ENCODE measurements at places on chromosomes 6 and 20.

DNA sequence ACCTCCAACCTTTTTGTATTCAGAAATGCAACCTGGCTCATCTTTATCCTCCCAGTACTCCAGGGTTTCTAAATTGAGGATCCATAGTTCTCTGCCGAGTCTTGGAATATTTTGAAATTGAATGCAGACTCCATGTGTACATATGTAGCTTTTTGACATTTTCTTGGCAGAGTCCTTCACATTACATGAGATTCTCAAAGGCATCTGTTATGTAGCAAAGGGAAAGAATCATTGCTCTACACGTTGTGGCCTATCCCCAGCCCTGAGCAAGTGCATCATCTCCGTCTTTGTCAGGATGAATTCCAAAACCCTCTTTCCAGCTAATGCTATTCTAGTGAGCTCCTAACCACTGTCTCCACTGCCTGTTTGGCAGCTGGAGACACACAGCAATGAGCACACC is 742.9 kb downstream of the DHX35 start:
- no peak for DNase-seq

- no peak for DNase-seq
Measured at GRCh38 chr6:163655217-163656121, 241.0 kb downstream of the QKI start.

DNA sequence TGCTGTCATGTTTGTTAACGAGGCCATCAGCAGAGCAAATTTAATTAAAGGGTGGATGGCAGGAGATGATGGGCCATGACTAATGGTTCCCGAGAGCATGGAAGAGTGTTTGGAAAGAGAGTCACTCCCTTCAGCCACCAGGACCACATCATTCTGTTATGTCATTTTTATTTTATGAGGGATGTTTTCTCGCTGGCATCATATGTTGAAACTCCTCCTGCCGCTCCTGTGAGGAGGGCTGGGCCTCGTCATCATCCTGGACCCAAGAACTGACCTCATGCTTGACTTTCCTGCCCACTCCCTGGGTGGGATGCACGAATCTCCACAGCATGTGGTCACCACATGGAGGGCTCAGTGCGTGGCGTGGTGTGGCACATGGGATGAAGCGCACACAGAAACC is 86.4 kb upstream of the FRMD1 start:
- DNase-seq, result no peak

GRCh38 chr6:132330759-132331158 is 70.5 kb downstream of the MOXD1 start:
- no peak for DNase-seq

- no peak for DNase-seq
Measured at GRCh38 chr6:150048099-150048498, 20.8 kb downstream of the ULBP3 start.

GRCh38 chr20:41095110-41095969 is 42.0 kb upstream of the PLCG1 start:
- peak; percentile 57 for DNase-seq

DNA sequence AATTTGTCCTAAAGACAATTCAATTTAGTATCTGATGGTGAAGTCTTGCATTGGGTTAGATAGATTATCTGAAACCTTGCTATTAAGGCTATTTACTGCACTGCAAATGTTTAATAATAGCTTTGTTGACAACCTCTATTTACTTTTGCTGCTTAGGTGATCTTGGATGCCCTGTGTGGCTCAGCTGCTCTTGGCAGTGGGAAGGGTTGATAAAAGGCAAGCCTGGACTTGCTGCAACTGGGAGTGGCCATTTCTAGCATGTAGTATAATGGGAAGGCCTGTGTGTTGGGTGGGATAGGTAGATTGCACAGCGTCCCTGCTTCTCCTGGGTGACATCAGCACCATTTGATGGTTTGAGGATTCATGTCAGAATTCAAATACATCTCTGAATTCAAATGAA is 49.1 kb downstream of the ARMC2 start:
- no peak for DNase-seq

DNA sequence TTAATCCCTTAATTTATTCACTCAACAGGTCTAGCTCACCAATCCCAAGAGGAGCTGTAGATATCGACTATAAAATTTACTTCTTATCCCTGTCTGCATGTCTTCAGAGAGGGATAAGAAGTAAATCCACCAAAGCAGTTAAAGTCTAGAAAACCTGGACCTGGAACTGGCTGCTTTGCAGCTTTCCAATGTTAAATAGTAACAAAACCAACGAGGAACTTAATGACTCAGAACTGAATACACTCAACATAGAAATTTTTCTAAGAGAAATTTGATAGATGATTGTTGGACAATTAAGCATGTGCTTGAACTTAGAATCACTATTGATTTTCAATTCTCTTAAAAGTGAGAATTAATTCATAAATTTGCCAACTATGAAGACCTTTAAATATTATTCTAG is 11.5 kb upstream of the TMEM244 start:
- no peak for DNase-seq

GRCh38 chr6:169626169-169626568 is 75.7 kb downstream of the WDR27 start:
- no peak for DNase-seq

GRCh38 chr6:162245830-162246420 is 481.6 kb downstream of the PRKN start:
- DNase-seq, result no peak

DNA sequence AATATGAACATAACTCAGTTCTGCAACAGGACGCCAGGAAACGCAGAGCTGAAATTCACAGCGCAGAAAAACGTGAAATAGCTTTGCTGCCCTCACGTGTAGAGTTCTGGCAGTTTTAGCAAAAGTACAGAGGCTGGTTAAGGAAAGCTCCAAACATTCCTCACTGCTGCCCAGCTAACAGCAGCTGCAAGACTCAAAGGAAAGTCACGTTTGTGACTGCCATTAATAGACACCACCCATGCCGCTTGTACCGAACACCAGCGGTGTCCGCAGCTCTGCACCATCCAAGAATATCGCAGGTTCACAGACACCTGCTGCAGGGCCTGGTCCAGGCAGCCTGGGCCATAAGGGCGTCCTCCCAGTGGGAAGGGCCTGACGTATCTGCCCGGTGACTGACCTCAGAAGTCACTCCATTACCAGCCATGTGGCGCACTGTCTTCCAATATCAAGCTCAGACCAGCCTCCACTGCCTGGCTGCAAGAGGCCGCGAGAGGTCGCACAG is 61.4 kb downstream of the WDR27 start:
- DNase-seq, result no peak

- DNase-seq, result no peak
Measured at GRCh38 chr6:39753725-39754045, 28.5 kb upstream of the KIF6 start.

DNA sequence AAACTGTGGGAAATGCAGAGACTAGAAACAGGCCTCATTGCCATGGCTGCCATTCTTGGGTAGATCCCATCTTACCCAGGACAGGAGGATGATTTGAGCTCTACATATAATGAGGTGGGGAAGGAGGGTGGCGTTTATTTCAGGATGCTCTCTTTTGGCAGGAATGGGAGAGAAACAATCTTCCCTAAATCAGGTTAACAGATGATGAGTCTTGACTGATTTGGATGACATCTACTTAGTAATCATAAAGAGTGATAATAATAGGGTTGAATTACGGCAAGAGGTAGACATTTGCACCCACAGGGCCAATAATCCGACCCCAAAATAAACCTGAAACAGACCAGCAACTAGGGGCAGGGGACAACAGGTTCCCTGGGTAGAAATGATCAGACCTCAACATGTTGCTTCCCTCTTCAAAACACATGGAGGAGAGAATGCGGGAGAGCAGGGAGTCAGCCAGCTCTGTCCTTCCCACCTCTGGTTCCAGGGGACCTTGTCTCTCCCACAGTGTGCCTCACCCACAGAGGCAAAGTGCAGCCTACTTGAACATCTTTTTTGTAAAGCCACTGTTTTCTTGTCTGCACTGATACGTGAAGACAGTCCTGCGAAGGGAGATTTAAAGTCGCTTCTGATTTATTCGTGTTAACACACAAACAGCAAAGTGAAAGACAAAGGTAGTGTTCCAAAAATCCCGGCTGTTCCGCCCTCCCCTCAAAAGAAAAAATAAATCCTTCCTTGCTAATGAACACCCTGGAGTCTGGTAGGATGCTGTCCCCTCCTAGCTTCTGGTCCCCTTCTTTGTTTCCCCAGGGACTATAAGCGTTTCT is 3.9 kb downstream of the FOXQ1 start:
- no peak for DNase-seq

- DNase-seq, result no peak
Measured at GRCh38 chr20:24158281-24158680, 169.7 kb upstream of the GGTLC1 start.

DNA sequence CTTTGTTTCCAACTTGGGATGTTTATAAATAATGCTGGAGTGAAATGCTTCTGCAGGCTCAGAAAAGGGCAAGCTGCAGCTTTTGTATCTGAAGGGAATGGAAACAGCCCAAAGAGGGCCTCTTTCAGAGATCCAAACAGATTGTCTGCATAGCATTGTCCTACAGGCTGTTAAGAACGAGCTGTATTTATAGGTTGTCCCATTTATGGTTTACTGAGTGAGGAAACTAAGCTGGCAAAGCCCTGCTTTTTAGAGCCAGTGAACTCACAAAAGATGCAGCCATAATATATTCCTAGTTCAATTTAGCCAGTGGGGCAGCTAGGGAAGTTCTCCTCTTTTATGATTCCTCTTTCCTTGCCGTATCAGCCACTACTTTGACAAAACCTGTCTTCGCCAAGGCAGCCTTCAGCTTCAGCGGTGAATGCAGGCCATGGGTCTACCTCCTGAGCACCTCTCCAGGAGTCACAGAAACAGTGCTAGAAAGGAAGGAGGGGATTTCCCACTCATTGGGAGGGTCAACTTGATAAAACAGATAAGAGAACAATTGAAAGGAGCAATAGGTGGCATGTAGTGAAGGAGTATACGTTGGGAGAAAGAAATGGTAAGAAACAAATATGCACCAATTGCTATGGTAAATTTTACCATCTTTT is 15.0 kb downstream of the KIAA0319 start:
- no peak for DNase-seq

GRCh38 chr6:50249493-50249892 is 199.8 kb upstream of the DEFB112 start:
- peak; percentile 10 for DNase-seq

DNA sequence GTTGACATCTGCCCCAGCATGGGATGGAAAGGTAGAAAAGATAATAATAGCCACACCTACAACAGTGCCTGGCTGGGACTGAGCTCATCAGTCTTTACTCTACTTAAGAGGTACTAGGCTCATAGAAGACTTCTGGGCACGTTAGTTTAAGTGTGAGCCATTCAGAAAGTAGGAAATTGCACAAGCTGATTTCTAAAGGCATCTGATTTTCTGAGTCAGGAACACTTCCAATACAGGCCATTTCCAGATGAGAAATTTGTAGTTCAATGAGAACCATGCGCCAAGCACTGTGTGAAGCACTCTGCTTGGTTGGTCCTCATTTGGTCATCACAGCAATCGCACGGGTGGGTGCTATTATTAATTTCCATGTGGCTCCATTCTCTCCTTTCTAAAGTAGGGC is 42.3 kb downstream of the MOCS1 start:
- no peak for DNase-seq

DNA sequence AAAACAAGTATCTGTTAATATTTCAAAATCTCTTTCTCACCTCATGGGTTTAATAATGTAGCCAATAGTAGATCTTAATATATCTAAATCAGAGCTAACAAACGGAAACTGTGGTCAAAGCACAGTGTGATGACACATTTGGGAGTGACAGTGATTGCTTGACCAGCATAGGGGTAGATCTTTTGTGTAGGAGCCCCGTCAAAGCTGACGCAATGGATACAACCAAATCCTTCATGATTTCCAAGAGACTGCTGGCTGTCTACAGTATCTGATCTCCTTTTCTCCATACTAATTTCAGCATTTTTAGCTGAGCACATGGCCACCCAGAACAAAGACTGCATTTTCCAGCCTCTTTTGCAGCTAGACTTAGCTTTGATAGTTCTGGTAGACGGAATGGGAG is 299.3 kb upstream of the ECI2 start:
- no peak for DNase-seq

DNA sequence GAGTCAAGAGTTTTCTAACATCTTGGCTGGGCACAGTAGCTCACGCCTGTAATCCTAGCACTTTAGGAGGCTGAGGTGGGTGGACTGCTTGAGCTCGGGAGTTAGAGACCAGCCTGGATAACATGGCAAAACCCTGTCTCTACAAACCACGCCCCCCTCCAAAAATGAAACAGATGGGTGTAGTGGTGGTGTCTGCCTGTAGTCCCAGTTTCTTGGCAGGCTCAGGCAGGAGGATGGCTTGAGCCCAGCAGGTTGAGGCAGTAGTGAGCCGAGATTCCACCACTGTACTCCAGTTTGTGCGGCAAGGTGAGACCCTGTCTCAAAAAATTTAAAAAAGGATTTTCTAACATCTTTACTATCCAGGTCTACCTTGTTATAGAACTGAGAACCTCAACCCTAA is 22.0 kb downstream of the FAM8A1 start:
- DNase-seq, result no peak

DNA sequence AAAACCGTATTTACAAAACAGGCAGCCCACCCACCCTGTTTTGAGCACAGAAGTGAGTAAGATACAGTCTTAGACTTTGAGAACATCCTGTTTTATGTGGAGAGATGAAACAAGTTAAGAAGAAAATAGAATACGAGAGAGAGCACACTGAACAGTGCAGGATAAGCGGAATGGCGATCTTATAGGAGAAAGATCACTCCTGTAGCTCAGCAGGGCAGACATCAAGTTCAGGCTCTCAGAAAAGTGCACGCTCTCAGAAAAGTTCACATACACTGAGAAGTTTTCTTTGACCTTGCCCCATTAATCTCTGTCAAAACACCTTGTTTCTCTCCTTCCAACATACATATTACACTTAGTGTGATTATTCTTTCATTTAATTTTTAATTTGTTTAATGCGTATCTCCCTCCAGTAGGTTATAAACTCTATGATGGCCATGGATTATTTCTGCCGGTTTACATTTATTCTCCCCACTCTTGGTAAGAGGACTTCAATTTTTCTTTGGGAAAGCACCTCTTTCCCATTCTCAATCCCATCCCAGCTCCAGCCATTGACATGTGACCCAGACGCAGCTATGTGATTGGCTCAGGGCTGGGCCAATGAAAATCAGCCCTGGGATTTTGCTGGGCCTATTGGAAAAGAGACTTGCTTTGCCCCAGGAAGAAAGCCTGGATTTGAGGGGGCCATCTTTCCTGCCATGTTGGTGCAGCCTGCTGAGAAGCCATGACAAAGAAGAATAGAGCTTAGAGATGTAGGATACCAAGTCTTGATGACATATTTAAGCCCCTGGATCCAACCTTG is 16.2 kb downstream of the KCNB1 start:
- no peak for DNase-seq

All from HCEC 1CT (cell line).